CD4-positive, alpha-beta T cell treated with Interferon gamma for 1 hour (primary cell): ENCODE measurements at places on chromosomes 5 and 9.

DNA sequence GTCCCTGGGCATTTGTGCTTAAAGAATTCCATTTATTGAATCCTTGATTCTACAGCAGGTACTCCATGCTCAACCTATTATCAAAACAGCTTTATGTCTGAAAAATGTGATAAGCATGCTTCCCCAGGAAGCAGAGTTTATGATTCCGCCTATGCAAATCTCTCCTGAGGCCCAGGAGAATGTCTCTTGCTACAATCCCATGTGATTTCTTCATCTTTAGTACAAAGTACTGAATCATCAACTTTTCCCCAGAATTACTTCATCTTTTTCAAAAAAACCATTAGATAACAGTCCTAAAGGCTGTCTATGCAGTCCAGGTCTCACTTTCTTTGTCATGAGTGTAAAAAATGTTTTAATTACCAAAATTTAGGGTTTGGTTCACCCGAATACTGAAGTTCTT is 130.2 kb upstream of the ADAMTSL1 start:
- no peak for DNase-seq

GRCh38 chr9:78064075-78064474 is 32.5 kb upstream of the GNAQ start:
- no peak for DNase-seq

DNA sequence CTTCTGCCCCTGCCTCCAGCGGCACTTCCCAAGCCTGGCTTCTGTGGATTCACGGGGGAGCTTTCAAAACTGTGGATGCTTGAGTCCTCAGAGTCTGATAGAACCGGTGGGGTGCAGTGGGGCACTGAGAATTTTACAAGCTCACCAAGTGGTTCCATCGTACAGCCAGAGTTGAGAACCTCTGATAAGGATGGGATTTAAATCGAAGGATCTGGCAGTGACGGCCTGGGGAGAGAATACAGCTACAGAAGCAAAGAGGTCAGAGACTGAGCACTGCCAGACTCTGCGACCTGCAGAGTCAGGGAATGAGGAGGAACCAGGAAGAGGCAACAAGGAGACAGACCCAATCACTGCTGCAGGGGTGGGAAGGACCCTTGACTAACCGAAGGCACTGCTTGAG is 124.6 kb upstream of the BOD1 start:
- no peak for DNase-seq

GRCh38 chr5:102663749-102664530 is 91.2 kb upstream of the PAM start:
- no peak for DNase-seq

DNA sequence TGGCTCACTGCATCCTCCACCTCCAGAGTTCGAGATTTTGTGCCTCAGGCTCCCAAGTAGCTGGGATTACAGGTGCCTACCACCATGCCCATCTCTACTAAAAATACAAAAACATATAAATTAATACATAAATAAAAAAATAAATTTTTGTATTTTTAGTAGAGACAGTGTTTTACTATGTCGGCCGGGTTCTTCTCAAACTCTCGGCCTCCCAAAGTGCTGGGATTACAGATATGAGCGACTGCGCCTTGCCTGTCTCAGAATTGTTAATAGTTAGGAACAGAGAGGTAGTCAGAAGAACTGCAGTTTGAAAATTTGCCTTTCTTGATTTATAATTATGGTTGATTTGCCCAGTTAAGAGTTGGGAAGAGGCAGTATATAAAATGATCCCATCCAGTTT is 2.8 kb downstream of the ATP6V1G1 start:
- no peak for DNase-seq

DNA sequence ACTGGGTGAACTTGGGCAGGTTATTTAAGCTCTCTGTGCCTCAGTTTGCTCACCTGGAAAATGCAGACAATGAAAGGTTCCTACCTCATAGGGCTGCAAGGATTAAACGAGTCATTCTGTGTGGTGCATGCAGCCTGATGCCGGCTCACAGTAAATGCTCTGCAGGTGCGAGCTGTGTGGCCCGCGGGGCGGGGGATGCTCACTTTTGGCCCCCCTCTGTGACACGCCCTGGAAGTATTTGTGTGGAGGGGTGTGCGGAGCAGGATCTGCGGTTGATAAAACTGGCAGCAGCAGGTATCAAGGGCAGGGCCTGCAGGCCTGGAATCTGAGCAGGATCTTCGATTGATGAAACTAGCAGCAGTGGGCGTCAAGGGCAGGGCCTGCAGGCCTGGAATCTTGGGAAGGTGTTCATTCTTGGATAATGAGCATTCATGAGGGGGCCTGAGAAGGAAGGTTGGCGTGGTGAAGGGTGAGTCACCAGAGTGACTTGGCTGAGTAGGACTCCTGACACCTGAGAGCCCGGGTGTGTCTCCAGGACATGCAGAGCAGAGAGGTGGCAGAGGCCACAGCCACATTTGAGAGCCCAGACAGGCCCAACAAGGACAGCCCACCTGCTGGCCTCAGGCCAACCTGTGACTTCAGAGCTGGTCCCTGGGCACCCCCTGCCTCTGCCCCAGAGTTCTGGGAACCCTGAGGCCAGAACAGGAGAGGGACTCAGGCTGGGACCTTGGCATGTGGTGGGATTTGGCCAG is 11.9 kb downstream of the UNC5A start:
- no peak for DNase-seq

- DNase-seq, result no peak
Measured at GRCh38 chr9:84667571-84668195, 1.8 kb upstream of the NTRK2 start.

- DNase-seq, result no peak
Measured at GRCh38 chr9:133521122-133522072, 3.4 kb downstream of the MYMK start.

GRCh38 chr9:27303219-27303618 is 6.3 kb upstream of the EQTN start:
- DNase-seq, result no peak

- DNase-seq, result no peak
Measured at GRCh38 chr9:22238809-22239684, 207.6 kb upstream of the DMRTA1 start.

- no peak for DNase-seq
Measured at GRCh38 chr9:87593359-87593980, 95.8 kb downstream of the DAPK1 start.

GRCh38 chr5:75190227-75190626 is 46.5 kb downstream of the ANKRD31 start:
- DNase-seq, result no peak

GRCh38 chr9:102044133-102044532 is 305.7 kb upstream of the GRIN3A start:
- DNase-seq, result no peak

GRCh38 chr9:82363682-82364081 is 375.1 kb downstream of the SPATA31D1 start:
- no peak for DNase-seq

- no peak for DNase-seq
Measured at GRCh38 chr5:88718736-88719135, 164.2 kb downstream of the MEF2C start.

DNA sequence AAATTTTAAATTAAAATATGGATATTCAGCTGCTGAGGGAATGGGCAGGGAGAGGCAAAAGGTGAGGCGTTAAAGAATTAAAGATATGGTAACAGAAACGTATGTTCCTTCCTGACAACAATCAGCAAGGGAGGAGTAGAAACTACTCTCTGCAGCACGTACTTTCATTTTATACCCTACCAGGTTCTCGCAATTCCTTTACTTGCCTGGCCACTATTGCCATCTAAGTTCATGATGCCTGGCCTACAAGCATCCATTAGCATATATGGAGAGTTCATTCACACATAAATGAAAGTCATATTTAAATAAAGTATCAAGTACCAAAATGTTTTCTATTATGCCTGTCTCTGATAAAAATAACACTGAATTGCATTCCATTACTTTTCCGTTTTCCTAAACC is 125.1 kb downstream of the BNC2 start:
- no peak for DNase-seq

GRCh38 chr9:111726949-111727348 is 65.5 kb downstream of the GNG10 start:
- DNase-seq, result no peak

- no peak for DNase-seq
Measured at GRCh38 chr5:62183727-62184126, 122.3 kb upstream of the KIF2A start.

- no peak for DNase-seq
Measured at GRCh38 chr5:33174383-33174782, 266.4 kb upstream of the TARS1 start.

DNA sequence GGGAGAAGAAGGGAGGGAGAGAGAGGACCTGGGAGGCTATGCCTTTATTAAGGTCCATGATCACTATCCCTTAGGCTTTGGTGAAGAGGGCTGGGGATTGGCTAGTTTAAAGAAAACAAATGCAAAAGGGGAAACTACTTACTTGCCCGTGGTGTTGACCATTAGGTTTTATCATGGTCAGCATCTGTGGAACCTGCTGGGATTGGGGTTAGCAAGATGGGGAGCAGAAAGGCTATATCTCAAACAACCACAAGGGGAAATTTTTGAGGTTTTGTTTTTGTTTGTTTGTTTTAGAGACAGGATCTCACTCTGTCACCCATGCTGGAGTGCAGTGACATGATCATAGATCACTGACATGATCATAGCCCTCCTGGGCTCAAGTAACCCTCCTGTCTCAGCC is 9.0 kb upstream of the RAD23B start:
- DNase-seq, result no peak

GRCh38 chr5:126449751-126450271 is 26.6 kb downstream of the GRAMD2B start:
- DNase-seq, result peak; percentile 66

GRCh38 chr5:152397581-152397980 is 7.5 kb downstream of the NMUR2 start:
- no peak for DNase-seq

DNA sequence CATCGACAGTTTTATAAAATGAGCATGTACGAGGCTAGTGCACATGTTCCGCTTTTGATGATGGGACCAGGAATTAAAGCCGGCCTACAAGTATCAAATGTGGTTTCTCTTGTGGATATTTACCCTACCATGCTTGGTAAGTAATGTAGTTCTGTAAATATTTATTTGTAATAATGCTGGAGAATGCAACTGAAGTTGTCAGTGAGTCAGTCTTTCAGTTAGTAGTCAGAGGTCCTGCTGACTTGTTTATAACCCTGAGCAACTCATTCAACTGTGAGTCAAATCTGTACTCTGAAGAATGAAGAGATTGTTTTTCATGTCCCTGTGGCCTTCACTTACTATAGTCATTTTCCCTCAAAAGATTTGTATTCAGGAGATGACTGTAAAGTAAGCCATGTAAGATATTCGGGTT is 28.4 kb upstream of the GPR150 start:
- DNase-seq, result no peak

GRCh38 chr5:6082685-6083084 is 295.7 kb downstream of the MED10 start:
- DNase-seq, result no peak

GRCh38 chr9:127913682-127914081 is 3.2 kb downstream of the ST6GALNAC4 start:
- DNase-seq, result no peak

DNA sequence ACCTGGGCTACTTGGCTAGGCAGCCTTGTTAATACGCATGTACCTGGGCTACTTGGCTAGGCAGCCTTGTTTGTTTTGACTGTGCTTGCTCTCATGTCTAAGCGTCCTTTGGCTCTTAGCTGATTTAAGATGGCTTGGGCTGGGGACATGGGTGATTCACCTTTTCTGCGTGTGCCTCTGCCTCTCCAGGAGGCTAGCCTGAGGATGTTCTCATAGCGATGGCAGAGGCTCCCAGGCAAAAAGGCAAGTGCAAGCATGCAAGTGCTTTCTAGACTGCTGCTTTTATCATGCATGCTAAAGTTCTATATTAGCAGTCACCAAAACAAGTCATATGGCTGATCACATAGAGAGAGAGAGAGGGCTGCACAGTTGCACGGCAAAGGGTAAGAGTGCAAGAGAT is 300.5 kb downstream of the IRX1 start:
- no peak for DNase-seq

DNA sequence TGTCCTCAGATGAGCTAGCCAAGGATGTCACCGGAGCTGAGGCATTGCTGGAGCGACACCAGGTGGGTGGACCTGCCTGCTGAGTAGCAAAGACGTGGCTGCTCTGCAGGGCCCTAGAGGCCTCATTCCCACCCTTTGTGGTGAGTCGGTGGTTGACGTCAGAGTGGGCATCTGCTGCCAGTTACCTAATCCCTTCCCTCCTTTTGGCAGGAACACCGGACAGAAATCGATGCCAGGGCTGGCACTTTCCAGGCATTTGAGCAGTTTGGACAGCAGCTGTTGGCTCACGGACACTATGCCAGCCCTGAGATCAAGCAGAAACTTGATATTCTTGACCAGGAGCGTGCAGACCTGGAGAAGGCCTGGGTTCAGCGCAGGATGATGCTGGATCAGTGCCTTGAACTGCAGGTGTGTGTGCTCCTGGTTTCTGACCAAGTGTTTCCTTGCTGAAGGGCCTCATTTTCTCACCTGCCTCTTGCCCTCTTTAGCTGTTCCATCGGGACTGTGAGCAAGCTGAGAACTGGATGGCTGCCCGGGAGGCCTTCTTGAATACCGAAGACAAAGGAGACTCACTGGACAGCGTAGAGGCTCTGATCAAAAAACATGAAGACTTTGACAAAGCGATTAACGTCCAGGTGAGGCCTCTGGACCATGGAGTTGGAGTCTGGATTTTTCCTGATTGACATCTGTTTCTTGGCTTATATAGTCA is 48.9 kb downstream of the DYNC2I2 start:
- DNase-seq, result no peak

GRCh38 chr5:140261403-140262171 is 41.3 kb downstream of the PFDN1 start:
- peak; percentile 78 for DNase-seq

- no peak for DNase-seq
Measured at GRCh38 chr9:94973451-94973941, 247.0 kb downstream of the AOPEP start.

- no peak for DNase-seq
Measured at GRCh38 chr5:27402828-27403227, 364.4 kb upstream of the CDH9 start.

DNA sequence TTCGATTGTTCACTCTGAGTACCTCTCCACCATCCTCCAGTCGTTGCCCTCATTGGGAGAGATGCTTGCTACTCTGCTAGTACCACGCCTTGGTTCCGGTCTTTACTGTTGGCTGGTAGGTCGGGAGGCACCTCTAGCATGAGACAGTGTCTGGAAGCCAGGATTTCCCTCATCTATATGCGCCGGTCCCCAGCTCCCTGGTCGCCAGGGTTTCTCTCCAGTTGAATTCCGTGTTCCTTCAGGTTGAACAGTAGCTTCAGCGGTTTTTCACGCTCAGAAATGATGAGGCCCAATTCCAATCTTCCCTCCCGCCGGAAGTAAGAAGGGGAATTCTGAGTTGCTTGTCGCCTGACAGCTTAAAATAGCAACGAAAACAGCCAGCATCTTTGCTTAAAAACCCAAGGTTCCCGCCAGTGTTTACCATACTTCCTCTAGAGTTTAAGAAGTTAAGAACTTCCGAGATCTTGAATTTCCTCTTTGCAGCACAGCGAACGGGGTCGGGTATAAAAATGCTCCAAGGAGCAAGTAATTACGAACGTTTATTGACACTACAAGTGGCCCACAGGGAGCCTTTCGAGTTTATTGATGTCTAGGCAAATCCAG is 1.3 kb upstream of the ST8SIA4 start:
- DNase-seq, result peak; percentile 43

GRCh38 chr9:107363516-107364152 is 80.6 kb downstream of the RAD23B start:
- no peak for DNase-seq

GRCh38 chr5:137098663-137099062 is 400.5 kb downstream of the SPOCK1 start:
- DNase-seq, result no peak

- DNase-seq, result no peak
Measured at GRCh38 chr5:134509308-134510040, 16.0 kb upstream of the JADE2 start.
